ENCODE measurements at places on chromosomes 3 and 15.

DNA sequence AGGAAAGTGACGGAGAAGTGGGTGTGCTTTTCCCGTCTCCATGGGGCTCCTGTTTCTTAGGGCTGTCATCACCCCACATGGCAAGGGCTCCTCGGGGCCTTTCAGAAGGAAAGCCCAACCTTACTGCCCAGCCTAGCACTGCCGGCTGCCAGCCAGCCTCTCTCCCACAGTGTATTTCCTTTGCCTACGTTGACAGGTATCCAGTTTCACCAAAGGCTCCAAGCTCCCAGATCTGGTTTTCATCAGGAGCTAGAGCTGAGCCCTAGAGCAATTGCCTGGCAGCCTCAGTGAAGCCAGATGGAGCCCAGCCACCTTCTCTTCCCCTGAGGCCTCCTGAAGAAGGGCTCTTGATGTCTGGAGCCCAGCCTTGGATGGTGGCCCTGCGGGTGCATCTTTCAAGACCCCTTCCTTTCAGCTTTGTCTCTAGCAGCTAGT is 20.2 kb downstream of the CRABP1 start:
- no peak for DNase-seq

- no peak for DNase-seq
These were observed 26.8 kb downstream of the DCBLD2 start for GRCh38 chr3:98874602-98875249.

DNA sequence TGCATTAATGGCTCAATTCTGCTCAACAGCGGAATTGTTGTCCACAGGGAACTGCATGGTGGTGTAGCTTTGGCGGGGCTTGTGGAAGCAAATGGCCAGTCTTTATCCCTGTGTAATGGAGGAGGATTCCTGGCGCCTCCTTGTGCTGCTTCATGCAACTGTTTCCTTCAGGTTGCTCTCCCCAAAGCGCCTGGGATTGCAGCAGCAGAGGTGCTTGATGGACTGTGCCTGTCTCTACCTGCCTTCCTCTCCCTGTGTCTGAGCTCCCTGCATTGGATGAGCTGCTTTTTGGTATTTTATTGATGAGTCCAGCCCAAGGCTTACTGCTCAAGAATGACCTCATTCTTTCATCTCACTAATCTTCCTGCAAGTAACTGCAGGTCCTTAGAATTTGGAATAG is 72.9 kb upstream of the NDN start:
- DNase-seq = no peak

GRCh38 chr3:132519914-132520313 is 77.2 kb upstream of the ACKR4 start:
- DNase-seq = no peak

DNA sequence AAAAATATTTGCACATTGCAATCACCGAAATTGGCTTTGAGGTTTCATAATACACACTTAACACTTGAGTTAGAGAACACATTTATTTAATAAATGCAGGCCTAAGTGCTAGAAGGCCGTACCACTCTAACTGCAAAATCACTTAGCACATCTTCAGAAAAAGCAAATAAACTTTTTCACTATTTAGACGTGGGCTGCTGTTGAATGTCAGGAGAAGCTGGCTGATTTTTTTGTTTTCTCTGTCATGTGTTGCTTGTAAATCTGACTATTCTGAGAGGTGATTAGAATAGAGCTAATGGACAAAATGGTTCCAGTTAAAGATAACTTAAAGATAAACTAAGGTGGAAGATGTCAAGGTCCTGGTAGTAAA is 265.1 kb downstream of the FOXP1 start:
- DNase-seq = no peak

GRCh38 chr3:60386306-60386705 is 864.9 kb downstream of the FHIT start:
- DNase-seq = no peak

GRCh38 chr3:5022966-5023776 is 43.9 kb downstream of the BHLHE40 start:
- DNase-seq = peak; percentile 18

DNA sequence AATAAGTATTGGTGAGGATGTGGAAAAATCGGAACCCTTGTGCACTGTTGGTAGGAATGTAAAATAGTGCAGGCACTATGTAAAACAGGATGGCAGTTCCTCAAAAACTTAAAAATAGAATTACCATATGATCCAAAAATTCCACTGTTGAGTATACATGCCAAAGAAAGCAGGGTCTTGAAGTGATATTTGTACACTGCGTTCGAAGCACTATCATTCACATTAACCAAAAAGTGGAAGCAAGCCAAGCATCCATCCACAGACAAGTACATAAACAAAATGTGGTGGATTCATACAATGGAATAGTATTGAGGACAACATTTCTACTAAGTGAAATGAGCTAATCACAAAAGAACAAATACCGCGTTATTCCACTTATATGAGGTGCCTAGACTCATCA is 200.7 kb downstream of the TJP1 start:
- no peak for DNase-seq

DNA sequence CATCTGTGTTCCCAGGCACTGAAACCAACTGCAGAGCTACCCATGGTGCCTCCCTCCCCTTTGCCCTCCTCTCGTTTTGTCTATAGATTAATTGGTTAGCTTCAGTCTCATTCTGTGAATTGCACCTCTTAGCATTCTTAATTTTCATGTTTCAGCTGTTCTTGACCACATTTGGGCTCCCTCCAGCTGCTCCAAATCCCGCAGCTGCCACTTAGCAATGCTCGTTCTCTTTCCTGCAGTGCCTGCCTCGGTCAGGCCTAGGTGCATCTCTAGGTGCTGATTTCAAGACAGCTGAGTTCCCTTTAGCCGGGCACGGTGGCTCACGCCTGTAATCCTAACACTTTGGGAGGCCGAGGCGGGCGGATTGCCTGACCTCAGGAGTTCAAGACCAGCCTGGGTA is 47.0 kb upstream of the SMAD3 start:
- no peak for DNase-seq

DNA sequence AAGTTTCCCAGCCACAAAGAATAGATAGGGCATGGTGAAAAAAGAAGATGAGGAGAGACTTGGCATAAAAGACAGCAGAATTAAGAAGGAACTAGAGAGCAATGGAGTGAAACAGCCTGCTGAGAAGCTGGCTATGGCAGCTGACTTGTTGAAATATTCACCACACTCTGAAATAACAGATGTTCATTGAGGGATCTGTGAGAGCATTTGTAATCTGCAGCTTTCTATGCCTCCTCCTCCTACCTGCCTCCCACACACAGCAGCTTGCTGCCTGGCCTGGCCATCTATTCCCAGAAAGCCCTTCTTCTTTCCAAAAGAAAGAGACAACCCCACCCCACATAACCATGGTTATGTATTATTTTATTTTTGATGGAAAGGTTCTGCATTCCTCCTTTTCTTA is 303.9 kb downstream of the GAP43 start:
- no peak for DNase-seq

DNA sequence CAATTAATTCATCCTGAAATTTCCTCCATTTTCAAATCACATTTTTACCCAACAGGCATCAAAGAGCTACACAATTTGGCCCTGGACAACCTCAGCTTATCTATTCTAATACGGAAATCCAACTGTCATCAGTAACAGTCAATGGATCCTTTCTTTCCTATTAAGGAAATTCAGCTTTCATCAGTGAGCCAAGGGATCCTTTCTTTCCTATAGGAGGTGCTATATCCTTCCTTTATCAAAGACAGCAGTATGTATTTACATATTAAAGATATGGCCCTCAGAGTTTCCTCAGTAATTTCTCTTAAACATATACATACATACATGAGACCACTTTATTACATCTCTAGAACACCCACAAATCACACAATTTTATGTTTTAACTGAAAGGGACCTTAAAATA is 10.1 kb downstream of the DHX36 start:
- DNase-seq = no peak

- DNase-seq = no peak
These were observed 35.0 kb upstream of the CAPN3 start for GRCh38 chr15:42324308-42324707.

DNA sequence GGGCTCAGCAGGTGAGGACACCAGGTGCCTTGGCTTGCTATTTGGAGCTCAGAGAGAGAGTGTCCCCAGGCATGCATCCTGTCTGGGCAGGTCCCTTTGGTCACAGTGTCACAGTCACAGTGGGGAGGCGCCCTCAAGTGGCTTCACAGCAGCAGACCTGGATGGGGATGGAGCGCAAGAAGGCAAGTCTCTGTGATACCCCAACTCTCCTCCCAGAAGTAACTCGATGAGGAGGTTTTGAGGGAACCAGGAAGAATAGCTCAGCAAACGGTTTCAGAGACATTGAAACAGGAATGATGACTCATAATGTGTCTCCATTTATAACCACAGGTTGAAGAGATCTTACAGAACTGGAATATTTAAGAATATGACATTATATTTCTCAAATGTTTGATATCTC is 66.5 kb upstream of the SH3GL3 start:
- DNase-seq = no peak

- no peak for DNase-seq
These were observed 360.2 kb downstream of the NR2F2 start for GRCh38 chr15:96690733-96691132.

GRCh38 chr15:43134157-43134635 is 810 bp downstream of the TMEM62 start:
- DNase-seq = no peak

DNA sequence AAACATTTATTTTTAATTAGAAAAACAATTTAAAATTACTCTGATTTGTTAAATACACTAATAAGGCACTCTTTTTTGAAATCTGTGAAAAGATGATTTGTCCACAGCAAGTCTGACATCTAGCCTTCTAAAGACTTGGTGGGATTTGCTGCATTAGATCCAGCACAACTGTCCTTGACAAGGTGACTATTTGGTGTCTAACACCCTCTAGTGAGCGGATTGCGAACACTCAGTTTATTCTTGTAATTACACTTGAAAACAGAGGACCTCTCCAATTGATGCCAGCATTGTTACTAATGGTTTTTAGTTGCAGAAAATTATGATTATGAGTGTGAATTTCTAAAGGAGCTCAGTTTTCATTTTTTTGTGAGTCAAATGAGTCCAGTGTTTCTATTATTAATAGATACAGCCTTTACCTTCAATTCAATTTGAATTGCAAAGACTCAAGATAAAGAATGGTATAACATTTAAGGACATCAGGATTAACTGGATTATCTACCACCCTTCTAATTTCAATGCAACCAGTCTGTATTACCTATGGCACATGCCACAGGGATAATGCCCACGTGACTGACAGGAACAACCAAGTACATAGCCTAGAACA is 29.7 kb upstream of the STRIT1 start:
- no peak for DNase-seq

DNA sequence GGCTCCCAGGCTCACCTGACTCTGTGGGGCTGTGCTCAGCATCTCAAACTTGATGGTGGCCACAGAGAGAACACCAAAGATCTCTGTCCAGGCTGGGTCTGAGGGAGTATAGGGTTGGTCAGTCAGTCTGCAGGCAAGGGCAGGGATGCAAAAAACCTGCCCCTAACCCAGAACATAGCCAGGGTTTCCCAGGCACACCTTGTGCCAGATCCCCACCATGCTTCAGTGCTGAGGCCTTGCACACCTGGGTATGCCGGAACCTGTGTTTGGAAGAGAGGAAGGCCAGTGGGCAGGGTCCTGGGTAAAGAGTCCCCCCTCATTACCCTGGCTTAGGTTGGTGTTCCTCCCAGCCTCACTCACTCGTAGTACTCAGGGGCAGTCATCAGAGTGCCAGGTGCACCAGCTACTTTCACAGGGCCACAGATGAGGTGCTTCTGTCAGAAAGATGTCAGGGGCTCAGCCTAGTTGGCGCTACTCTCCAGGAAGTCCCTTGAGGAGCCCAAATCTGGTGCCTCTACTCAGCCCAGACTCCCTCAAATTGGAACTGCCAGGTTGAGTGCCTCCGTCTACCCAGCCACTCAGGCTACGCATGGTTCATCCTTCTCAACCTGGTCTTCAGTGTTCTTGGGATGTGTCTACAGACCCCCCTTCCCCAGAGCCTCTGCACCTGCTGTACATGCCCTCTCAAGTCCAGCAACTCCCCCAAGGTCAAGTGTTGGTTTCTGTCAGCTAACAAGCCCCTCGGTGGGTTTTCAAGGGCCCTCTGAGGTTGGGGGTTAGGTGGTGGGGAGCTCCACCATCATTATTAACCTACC is 1.8 kb downstream of the DALRD3 start:
- no peak for DNase-seq

GRCh38 chr15:47663101-47663500 is 54.2 kb upstream of the SEMA6D start:
- no peak for DNase-seq

DNA sequence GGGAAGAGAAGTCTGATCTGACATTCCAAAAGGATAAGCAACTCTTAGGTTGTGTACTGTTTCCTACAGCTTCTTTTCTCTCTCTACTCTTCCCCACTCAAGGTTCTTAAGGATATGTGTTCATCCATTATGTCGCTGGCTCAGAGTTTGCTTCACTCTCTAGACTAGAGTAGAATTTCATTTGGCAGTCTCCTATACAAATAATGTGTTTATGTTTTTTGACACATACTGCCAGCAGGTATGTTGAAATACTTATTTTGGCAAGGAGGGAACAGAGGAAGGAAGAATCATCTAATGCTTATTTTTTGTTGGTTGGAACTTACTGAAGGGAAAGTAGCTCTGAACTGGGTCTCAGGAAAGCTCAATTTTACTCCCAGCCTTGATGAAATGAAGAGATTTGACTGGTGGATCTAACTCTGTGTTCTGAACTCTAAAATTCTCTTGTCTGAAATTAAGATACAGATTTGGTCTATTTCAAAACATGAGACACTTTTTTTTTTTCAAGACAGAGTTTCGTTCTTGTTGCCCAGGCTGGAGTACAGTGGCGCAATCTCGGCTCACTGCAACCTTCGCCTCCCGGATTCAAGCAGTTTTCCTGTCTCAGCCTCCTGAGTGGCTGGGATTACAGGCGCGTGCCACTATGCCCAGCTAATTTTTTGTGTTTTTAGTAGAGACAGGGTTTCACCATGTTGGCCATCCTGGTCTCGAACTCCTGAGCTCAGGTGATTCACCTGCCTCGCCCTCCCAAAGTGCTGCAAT is 7.6 kb upstream of the EMC3 start:
- DNase-seq = no peak

- no peak for DNase-seq
These were observed 58.2 kb upstream of the ACAN start for GRCh38 chr15:88745065-88745464.

DNA sequence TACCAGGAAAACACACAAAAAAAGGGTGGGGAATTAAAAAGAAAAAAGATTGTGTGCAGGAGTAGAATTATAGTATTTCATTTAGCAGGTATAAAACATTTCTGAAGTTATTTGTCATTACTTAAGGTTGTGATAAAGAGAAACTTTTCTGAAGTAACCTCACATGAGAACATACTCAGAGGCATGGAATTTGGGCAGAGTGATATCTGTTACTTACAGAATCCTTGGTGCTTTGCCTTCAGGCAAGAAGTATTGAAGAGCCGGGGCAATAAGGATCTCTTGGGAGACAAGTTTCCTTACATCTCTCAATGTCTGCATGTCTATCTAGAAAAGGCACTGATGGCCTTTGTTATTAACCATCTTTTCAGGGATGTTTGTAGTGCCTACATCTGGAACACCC is 179.7 kb upstream of the ROBO1 start:
- no peak for DNase-seq

GRCh38 chr15:48940508-48940907 is 23.2 kb downstream of the SHC4 start:
- DNase-seq = no peak

GRCh38 chr3:197031315-197032285 is 2.0 kb upstream of the MELTF start:
- no peak for DNase-seq
